T1000 (cell line): ENCODE measurements at places on chromosomes 5 and 9.

DNA sequence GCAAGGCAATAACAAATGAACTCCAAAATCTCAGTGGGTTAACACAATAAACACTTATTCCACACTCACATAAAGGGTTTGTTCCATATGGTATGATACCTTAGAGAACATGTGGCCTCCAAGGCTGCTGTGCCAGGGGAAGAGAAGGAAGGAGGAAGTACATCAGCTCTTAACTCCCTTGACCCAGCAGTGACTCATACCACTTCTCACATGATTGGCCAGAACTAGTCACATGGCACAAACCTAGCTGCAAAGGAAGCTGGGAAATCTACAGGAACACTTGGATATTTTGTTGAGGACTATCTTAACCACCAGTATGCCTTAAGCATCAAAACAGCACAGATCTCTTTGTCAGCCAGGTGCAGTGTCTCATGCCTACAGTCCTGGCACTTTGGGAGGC lies 99.3 kb downstream of the SLIT3 start:
- no peak for DNase-seq

DNA sequence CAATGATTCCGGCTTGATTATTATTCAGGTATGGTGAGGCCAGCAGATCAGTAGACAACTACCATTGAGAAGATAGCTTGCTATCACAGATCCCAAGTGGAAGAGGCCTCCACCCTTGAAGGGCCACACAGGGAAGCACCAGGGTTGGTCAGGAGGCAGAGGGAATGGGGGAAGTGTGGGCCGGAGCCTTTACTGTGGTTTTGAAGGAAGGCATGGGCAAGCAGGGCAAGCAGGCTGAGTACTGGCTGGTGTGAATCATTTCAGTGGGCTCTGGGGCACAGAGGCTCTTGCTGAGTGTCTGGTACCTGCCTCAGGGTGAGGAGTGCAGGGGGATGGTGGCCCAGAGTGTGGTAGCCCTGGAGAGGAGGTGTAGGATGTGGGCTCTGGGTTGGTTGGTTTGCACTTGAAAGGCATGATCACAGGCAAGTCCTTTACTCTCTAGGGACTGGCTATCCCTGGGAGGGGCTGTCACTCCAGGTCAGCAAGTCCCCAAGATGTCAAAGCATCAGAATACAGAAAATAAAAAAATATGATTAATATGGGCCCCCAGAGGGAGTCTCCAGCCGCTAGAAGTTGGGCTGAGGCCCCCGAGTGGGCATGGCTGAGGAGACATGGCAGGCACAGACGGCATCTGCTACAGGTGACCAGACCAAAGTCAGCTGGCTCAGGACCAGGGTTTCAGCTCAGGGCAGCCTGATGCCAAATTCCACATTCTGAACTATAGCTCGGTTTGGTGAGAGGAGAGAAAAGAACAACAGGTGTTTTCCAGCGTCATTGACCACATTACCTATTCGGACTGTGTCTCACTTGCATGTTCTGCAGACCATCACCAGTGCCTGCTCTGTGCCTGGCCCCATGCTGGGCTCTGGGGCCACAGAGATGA lies 9.7 kb upstream of the SUSD3 start:
- no peak for DNase-seq

GRCh38 chr9:95756101-95756500 lies 119.4 kb upstream of the ERCC6L2 start:
- no peak for DNase-seq

DNA sequence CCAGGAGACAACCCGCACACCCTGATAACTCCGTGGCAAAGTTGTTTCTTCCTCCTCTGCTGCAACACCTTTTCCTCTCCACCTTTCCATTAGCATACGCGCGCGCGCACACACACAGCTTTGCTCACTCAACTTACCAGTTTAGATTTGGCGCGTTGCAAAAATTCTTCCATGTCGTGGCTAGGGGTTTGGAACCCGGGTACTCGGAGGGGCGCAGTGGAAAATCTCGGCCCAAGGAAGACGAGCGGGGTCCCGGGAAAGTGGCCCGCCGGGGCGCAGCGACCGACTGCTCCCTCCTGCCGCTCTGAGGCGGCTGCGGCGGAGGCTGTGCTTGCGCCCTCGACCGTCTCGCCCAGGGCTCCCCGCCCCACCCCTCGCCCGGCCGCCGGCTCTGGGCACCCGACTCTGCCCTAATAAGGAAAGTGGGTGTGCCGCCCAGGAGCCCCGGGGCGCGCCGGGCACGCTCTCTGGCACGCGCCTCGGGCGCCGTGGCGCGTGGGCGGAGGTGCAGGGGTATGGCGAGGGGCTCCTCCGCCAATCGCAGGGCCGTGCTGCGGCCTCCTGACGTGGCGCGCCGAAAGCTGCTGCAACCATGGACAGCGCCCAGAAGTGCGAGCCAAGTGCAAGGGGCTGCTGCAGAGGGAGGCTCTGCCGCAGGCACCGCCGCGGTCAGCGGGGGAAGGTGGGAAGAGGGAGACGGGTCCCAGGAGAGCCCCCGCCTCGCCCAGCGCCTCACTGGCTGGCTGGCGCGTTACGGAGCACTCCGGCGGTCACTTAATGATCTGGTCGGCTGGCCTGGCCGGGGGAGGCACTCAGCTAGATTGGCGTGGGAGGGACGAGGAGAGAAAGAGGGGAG lies at the start of gene PRUNE2:
Gene PRUNE2 (minus strand): TSS at position 324 of the 856 bp plus-strand sequence. CDS start 151 bp downstream, at position 173.
- DNase-seq, result peak; percentile 88

DNA sequence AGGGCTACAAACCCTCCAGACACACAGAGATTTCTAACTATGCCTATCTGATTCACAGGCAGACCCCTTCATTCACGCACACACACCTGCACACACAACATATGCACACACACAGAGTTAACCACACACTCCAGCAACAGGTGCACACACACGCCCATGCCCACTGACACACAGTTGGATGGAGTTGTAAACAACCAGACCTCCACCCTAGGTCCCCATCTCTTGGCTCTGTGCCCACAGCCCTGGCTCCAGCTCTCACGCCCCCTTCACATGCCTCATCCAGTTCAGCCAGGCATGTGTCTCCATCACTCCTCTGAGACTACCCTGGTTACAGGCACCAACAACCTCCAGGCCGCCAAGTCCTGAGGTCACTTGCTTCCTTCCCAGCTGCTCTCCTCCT lies 61.1 kb downstream of the PSD2 start:
- DNase-seq, result no peak

DNA sequence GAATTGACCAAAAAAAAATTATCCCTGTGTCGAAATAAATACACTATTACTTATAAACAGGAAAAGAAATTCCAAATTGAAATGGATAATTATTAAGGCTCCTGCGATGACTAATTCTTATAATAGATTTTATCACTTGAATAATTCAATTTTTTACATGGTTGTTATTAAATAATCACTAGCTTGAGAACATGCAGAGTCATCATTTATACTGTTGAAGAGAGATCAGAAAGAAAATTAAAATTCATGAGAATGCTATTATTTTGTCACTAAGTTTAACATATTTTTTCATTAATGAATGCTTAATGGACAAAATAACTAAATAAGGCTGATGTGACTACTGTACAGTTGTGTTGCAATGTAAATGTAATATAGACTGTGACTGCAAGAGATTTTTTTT lies 1011.3 kb upstream of the C9orf72 start:
- no peak for DNase-seq

- DNase-seq, result no peak
These were observed 60.5 kb downstream of the ALDH7A1 start for GRCh38 chr5:126534553-126534952.

GRCh38 chr5:99614888-99615287 lies 686.1 kb upstream of the CHD1 start:
- DNase-seq, result no peak

- no peak for DNase-seq
These were observed 95.3 kb upstream of the IER5L start for GRCh38 chr9:129273136-129273895.

DNA sequence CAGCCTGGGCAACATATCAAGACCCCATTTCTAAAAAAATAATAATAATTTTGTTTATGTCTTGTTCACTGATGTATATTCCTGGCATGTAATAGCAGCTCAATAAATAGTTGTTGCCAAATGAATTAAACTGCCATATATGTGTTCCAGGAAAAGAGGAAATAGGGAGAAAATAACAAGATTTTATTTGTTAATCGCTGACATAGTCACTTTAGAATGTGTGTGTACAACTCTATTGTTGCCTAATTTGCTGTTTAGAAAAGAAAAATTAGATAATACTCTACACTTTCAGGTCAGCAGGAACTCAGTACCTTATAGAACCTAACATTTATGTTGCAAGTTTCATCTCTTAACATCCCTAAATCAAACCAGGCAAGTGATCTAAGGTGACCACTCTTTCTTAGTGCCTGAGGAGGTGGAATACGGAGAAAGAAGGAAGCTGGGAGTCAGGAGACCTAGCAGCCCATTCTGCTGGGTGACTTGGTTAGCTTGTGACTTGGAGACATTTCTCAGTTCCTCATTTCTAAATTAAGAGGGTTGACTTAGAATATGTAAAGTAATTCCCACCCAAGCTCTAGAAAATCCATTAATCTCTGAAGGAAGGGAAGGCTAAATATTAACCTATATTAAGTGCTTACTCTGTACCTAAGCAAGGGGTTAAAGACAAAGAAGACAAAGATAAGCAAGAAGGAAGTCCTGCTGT lies 110.3 kb upstream of the IQGAP2 start:
- no peak for DNase-seq

- no peak for DNase-seq
These were observed 20.5 kb downstream of the ABCA1 start for GRCh38 chr9:104907278-104907951.

DNA sequence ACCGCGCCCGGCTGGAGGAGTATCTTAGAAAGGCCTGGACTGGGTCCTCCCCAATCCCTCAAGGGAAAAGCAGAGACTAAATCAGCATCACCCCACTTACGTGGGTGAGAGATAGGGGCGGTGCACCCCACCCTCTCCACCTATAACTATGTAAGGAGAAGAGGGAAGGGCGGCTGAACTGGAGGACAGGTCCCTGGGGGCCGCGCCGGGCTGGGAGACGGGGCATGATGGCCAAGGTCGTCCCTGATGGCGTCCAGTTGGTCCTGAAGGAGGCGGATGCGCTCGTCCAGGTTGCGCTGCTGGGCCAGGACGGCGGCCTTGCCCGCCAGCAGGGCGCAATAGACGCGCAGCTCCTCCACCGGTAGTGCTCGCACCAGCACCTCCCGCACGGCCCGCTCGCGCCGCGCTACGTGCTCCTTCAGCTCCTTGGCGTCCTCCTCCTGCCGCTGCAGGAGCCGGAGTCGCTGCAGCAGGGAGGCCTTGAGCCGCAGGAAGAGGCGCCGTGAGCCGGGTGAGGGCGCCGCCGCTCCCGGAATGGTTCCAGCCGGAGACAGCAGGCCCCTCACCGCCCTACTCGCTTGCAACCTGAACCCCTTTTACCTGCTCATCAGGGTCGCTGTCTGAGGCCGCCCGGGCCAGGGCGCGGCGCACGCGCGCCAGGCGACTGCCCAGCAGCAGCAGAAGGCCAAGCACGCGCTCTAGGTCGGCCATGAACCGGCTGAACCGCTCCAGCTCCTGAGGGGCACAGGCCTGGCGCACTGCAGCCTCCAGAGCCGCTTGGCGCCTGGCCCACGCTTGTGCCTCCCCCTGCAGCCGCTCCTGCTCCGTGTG lies 7.6 kb downstream of the SHROOM1 start:
- DNase-seq, result no peak

DNA sequence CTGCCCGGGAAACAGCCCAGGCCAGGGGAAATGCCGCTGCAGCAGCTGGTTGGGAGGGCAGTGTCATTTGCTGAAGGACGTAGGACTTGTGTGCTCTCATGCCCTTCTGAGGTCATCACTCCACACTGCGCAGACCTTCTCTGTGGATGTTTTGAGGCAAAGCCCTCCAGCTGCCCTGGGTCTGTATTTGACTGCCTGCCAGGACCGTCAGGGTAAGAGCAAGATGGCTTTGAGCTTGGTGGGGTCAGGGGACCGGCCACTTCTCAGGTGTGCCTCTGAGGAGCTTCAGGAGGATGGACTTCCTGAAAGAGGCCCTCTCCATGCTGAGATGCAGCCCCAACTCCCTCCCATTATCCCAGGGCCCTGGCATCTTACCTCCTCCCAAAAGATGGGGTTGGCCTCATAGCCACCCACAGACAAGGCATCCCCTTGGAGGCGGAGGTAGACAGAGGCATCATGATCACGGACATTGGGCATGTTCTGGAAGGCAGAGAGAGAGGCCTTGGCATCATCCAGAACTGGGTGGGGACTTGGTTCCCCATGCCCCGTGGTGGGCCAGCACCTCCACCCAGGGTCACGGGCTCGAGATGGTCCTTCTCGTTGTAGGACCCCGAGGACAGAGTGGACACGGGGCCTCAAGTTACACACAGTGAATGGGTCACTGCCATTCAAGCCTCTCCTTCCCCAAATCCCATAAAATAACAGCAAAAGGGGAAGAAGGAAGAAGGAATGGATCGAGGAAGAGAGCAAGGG lies 19.4 kb downstream of the SARDH start:
- DNase-seq, result no peak

- no peak for DNase-seq
These were observed 156.5 kb upstream of the PITX1 start for GRCh38 chr5:135190416-135191083.

GRCh38 chr9:94700445-94700844 lies 26.1 kb upstream of the AOPEP start:
- DNase-seq, result no peak

- no peak for DNase-seq
These were observed 7.6 kb downstream of the LMX1B start for GRCh38 chr9:126621061-126621918.

DNA sequence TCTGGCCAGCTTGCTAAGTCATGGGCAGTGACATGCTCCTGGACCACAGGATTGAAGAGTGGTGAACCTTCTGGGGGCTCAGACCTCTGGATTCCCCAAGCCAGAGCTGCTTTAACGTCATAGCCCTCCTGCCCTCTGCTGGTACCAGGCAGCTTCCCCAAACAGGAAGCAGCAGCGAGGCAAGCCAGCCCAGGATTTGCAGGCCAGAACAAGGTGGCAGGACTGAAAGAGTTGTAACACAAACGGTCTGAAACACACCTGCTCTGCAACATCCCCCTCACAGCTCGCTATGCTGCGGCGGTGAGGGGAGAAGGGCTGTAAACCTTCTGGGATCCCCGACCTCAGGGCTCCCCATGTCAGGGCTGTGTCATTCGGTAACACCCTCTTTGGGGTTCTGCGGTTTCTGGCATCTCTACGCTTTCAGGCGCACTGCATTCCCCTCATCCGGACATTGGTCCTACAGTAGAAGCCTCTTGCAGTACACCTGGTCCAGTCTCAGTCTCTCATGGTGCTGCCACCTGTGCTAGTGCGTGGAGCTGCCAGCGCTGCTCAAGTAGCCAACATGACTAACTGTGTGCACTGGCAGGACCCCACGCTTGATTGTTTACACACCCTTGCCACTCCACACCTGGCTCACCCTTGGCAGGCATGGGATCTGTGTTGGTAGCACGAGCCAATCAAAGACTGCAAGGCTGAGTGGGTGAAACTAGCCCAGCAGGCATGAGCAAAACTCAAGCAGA lies 893.3 kb downstream of the PTPRD start:
- DNase-seq, result no peak

- DNase-seq, result no peak
These were observed 63.1 kb upstream of the RETREG1 start for GRCh38 chr5:16679863-16680262.
